Astrocyte (in vitro differentiated cells and primary cell): ENCODE measurements at places on chromosomes 6 and 20.

GRCh38 chr6:34970488-34970887 is 81.4 kb downstream of the ANKS1A start:
- DNase-seq: no peak

DNA sequence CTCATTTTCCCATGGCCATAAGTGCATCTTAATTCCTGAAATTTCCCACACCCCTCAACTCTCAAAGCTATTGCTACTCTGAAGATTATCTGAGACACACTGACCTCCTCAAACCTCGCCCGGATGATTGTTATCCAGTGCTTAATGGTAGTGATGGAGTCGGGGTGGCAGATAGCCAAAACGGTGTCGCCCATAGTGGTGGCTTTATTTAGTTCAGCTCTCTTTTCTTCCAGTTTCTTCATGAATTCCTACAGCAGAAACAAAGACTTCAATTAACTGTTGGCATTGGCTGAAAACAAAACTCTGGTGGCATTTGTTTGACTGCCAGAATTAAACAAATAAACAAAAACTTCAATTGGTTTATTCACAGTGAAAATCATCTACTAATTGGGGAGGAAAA is 165.4 kb downstream of the DST start:
- DNase-seq: no peak

DNA sequence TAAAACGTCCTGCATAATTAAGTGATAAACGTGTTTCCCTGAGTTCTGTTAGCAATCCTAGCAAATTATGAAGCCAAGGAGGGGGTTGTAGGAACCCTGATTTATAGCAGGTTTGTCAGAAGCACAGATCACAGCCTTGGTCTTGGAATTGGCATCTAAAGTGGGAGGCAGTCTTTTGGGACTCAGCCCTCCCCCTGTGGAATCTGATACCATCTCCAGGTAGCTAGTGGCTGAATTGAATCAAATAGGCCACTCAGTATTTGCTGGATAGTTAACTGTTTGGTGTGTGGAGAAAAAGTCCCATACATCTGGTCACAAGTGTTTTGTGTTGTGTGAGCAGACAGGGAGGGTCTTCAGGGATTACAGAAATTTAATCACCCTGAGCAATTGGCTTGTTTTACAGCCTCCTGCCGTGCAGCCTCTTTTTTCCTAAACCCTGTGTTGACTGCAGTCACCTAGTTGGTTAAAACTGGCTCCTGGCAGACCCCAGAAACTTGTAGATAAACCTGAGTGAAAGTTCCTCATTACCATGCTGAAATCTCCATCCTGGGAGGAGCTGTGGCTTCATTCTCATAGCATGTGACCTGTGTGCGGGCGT is 19.0 kb upstream of the KIFC1 start:
- no peak for DNase-seq

DNA sequence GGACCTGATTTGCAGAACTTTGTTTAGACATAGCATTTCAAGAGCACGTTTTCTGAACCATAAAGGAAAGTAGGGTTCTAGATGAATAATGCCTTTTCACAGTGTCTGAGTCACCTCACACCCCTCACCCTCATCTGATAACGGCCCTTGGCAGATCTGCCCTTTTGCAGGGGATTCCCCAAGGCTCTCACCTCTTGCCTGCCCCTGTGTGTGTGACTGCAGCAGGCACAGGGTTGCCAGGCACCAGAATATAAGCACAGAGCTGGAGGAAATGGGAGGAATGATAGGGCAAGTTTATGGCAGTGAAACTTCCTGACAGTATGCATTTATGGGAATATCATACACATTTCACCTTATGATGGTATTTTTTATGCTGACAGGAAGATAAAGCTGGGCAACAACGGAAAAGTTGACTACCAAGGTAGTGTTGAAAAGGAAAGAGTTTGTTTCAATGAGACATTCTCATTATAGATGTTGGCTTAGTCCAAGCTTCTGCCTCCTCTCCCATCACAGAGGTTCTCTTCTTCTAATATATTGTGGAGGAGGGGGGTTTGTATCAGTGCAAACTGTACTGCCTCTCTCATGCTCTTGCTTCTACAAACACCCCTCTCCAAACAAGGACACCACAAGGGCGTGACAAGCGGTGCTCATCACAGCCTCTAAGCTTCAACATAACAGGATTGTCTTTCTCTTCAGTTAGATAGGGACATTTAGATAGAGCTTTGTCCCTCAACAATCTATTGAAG is 101.5 kb upstream of the BACH2 start:
- DNase-seq: peak; percentile 17

- peak; percentile 89 for DNase-seq
Measured at GRCh38 chr6:130500693-130501092, 134.9 kb downstream of the TMEM200A start.

DNA sequence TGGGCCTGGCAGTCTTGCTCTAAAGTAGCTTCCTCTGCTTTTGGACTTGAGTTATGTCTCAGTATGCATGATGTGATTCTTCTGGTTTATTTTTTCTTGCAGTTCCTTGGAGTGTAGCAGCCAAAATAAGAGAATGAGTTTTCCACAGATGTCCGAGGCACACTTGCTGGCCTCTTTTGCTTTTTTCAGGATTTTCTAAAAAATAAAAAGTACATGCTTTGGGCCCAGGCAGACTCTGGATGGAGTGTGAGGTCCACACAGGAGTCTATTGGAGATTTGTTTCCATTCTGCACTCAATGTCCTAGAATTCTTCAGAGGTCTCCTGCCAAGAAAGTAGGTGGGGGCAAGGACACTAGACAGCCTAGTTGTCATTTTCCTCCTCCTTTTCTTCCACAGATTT is 477.6 kb downstream of the EPM2A start:
- DNase-seq: no peak

- no peak for DNase-seq
Measured at GRCh38 chr6:130934848-130935585, 107.8 kb downstream of the SMLR1 start.

DNA sequence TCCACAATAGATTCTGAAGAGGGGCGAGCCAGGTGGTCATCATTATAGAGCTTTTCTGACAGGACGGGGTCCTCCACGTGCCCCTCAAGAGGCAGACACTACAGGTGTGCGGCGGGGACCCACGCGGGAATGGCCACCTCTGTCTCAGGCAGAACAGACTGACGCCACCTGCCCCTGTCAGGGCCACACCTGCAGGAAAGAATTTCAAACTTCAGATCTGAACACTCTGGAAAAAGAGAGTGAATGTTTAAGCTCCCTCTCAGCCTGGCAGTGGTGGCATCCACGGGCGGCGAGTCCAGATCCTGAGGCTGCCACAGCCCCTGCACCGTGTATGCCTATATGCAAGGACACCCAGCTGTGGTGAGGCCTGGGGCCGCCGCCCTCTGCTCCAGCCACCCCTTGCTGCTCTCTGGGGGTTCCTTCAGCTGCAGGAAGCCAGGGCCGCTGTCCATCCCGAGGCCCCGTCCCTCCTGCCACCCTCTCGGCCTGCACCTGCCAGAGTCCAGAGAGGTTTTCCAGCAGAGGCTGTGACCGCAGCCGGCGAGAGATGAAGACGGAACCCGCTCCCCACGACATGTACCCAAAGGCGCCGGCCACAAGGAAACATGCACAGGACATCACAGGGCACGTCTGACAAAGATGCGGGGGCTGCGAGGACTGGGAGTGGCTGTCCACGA is 234.9 kb downstream of the ERMARD start:
- DNase-seq: no peak

GRCh38 chr20:34798871-34799270 is 26.6 kb downstream of the NCOA6 start:
- no peak for DNase-seq

DNA sequence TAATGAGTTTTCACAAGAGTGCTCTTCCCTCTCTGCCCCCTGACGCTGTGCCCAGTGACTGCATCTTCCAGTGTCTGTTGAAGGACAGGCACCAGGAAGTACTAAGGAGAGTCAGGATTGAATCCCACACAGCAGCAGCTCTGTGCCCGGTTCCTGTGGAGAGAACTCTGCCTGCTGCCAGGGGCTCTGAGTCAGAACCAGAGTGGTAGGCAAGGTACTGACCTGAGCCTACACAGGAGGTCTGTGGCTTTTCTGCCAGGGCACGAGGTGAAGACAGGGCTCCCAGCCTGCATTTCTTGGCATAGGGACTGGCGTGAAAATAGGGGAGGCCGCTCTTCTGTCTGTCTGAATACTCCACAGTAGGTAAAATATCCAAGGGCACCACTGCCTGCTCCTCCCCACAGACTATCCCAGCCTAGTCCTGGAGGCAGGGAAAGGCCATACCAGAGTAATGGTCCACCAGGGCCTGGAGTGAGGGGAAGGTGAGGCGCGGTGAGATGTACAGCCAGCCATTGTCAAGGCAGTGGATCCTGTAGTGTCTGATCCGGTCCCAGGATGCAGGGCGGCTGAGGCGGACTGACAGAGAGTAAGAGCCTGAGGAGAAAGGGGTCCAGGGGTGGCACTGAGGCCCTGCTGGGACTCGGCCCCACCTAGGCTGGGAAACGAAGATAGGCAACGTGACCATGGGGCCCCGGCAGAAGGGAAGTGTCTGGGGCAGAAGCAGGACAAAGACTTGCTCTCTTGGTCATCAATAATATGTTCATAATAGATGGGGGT is 9.4 kb downstream of the RAB5IF start:
- DNase-seq: no peak

DNA sequence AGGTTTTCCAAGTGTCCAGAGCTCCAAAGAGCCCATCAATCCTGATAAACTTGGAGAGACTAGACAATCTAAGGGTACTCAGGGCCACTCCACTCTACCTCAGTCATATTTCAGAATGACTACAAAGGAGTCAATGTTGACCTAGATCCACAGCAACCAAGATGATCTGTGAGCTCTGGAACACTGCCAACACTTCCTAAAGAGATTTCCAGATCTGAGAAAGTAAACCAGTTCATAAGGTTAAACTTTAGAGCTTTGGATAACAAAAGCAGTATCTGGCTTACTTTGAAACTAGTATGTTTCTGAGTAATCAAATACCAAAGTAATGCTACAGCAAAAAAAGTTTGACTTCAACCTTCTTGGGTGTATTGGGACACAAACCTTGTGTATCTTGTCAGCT is 122.7 kb downstream of the BTBD9 start:
- peak; percentile 14 for DNase-seq

DNA sequence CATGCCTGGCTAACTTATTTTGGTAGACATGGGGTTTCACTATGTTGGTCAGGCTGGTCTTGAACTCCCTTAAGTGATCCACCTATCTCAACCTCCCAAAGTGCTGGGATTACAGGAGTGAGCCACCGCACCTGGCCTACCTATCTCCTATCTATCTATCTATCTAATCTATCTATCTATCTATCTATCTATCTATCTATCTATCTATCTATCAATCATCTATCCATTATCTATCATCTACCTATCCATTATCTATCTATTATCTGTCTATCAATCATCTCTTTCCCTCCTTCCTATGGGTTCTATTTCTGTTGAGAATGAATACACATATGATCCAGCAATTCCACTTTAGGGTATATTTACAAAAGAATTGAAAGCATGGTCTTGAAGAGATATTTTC is 194.2 kb upstream of the ARG1 start:
- DNase-seq: no peak

- no peak for DNase-seq
Measured at GRCh38 chr6:169933251-169933821, 181.9 kb downstream of the ERMARD start.

- peak; percentile 32 for DNase-seq
Measured at GRCh38 chr6:151098166-151098565, 141.6 kb upstream of the AKAP12 start.

GRCh38 chr6:158338311-158339112 is 26.2 kb downstream of the TULP4 start:
- DNase-seq: no peak

- DNase-seq: no peak
Measured at GRCh38 chr20:31687777-31688176, 34.9 kb downstream of the BCL2L1 start.

- DNase-seq: peak; percentile 92
Measured at GRCh38 chr6:131765081-131765803, 42.6 kb upstream of the ENPP1 start.

- no peak for DNase-seq
Measured at GRCh38 chr20:32179934-32180333, 27.6 kb downstream of the PLAGL2 start.

- no peak for DNase-seq
Measured at GRCh38 chr20:40851051-40851450, 162.0 kb upstream of the MAFB start.

DNA sequence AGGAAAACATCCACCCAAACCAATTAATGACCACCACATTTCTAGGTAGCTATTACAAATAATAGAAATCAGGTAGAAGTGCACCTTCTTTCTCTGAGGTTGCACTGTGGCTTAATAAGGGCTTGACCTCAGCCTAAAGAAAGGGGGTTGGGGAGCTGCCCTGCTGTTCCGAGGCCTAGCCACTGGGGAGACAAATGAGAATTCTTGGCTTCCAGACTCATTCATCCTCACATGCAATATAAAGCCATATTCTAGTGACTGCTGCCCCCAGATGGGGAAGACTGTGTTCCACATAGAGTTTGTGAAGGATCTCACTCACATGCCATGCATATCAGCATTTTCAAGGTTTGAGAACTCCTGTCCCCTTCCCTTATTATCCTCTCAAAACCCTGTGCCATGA is 22.9 kb downstream of the SAYSD1 start:
- no peak for DNase-seq

DNA sequence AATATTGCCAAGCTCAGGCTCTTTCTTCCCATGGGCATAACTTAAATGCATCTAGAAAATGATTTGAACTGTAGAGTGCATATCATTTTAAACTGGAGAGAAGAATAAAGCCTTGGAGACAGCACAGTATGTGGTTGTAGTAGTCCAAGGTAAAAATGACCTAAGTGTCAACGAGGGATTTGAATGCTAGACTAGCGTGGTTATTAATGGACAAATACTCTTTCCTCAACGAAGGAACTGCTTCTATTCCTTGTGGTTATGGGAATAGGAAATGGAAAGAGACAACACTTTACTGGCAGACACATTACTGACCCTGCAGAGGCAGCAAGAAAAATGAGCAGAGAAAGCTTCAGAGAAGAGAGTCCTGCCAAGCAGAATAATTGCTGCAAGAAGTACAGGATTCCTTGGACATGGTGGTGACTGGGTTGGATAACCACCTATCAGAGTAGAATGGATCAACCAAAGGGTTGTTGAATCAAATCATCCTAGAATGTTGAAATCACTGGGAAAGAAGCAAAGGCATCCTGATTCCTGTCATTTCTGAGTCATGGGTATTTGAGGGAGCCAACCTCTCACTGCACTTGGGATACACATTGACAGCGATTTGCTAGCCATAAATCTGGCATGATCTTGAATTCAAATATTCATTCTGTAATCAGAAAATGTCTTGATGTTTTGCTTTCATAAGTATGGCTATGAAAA is 258.1 kb upstream of the EPHA7 start:
- no peak for DNase-seq

DNA sequence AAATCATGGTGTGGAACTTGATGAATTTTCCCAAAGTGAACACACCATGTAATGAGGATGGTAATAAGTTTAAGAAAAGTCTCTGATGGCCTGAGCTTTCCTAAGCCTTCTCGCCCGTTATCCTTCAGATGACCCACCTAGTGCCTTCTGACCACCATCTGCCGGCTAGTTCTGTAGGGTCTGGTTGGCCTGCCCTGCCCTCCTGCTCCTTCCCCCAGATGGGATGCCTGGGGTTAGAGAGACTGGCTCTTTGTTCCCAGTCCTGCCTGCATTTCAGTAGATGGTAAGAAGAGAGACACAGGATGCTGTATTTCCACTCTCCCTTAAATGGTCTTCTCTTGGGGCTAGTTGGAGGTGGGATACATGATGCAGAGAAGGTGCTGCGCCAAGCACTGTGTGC is 43.0 kb downstream of the TIAM2 start:
- DNase-seq: no peak

- DNase-seq: no peak
Measured at GRCh38 chr20:33944914-33945313, 48.8 kb upstream of the RALY start.
